Endothelial cell (in vitro differentiated cells): ENCODE measurements at places on chromosomes 6 and 20.

- no peak overlapping the region for H3K4me3 ChIP-seq
- H3K4me1 ChIP-seq = peaks cover 31% of the 10 kb centered on the region
- H3K36me3 ChIP-seq = no peaks in the 10 kb centered on the region
- H3K27ac ChIP-seq = no peak overlapping the region
- H3K27me3 ChIP-seq = peaks cover 2% of the 10 kb centered on the region
Observed at GRCh38 chr6:157614026-157614568, 208.9 kb upstream of the SNX9 start.

DNA sequence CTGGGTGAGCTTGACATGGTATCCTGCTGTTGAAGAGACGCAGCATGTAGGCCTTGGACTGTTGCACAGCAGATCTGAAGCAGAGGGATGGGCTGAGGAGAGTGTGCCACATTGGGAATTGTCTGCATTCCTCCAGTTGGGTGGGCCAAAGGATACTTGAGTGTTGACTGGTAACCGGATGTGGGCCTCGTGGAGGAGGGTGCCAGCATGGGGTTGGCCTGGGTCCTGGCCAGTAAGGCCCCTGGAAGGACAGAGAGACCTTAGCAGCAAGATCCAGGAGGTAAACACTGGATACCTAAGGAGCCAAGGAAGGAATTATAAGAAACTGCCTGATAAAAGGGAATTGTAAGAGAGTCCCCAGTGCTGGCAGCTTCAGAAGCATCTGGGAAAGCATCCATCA lies 76.9 kb downstream of the FIG4 start:
- H3K27ac ChIP-seq = no peak overlapping the region
- H3K4me3 ChIP-seq = no peak overlapping the region
- DNase-seq = no peak
- no peaks in the 10 kb centered on the region for H3K27me3 ChIP-seq
- H3K4me1 ChIP-seq = no peaks in the 10 kb centered on the region

GRCh38 chr6:44278774-44279697 lies 8.8 kb downstream of the TMEM151B start:
- H3K27me3 ChIP-seq = peaks cover 16% of the 10 kb centered on the region
- no peak for DNase-seq
- H3K4me3 ChIP-seq = no peak overlapping the region
- peaks cover 1% of the 10 kb centered on the region for H3K4me1 ChIP-seq
- no peak overlapping the region for H3K27ac ChIP-seq

DNA sequence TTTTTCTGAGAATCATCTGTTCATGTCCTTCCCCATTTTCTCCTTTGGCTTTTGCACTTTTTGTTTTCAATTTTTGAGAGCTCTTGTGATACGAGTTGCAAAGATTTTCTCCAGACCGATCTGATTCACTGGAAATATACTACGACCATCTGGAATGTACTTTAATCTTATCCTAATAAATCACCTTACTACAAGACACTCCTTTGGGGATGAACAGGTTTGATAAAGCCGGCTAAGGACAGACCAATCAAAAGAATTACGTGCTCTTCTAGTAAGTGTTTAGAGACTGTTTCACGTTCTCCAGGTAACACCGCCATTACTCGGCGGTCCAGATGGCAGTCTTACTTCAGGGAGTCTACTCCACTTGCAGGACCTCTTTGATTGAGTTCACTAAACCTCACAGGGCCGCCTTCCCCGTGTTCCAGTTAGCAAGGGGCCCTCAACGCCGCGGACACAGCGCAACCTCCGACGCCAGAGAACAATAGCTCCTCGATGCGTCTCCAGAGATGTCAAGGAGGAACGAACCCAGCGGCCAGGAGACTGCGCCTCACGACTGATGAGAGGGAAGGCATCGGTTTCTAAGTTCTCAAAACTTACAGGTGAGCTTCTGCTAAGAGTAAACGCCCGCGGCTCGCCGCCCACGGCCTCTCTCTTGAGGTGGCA lies 920 bp upstream of the WTAP start:
- peak overlapping the region; percentile 96 for H3K4me3 ChIP-seq
- peak overlapping the region; percentile 99 for H3K27ac ChIP-seq
- peaks cover 19% of the 10 kb centered on the region for H3K4me1 ChIP-seq
- H3K36me3 ChIP-seq = peaks cover 21% of the 10 kb centered on the region

- H3K27ac ChIP-seq = no peak overlapping the region
- H3K4me1 ChIP-seq = peaks cover 9% of the 10 kb centered on the region
- H3K4me3 ChIP-seq = no peak overlapping the region
- peak; percentile 61 for DNase-seq
- no peaks in the 10 kb centered on the region for H3K36me3 ChIP-seq
- H3K27me3 ChIP-seq = peaks cover 25% of the 10 kb centered on the region
Observed at GRCh38 chr6:149934249-149935156, 7.3 kb upstream of the ULBP2 start.

DNA sequence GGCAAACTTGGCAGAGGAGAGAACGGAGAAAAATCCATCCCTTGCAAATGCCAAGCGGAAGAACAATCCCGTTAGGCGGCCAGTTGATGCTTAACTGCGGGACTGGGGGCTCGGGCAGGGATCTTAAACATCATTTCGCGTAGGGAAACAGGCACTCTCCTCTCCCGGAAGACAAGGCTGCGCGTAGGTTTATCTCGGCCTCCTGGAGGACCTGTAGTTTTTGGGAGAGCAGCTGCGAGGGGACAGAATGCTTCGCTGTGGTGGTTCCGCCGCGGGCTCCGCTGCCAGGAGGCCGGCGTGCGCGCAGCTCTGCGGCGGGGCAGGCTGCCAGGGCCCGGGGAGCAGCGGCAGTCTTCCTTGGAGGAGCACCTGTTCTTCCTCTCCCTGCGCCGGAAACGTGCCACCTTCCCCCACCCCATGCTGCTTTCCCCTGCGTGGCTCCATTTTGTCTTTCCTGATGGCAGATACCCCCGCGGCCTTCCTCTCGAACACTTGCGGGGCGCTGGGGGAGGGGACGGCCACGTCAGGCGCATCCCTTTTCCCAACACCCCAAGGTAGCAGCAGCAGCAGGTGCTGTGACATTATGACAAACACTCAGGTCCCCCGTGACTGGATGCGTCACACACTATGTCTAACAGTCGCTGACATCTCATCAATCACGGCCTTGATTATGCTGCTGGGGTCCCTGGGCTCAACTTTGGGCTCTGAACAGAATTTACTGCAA lies 230.7 kb upstream of the BTBD3 start:
- H3K27ac ChIP-seq = no peak overlapping the region
- no peaks in the 10 kb centered on the region for H3K36me3 ChIP-seq
- peak; percentile 26 for DNase-seq
- peak overlapping the region; percentile 49 for H3K4me3 ChIP-seq
- H3K27me3 ChIP-seq = no peaks in the 10 kb centered on the region
- H3K4me1 ChIP-seq = peaks cover 13% of the 10 kb centered on the region

DNA sequence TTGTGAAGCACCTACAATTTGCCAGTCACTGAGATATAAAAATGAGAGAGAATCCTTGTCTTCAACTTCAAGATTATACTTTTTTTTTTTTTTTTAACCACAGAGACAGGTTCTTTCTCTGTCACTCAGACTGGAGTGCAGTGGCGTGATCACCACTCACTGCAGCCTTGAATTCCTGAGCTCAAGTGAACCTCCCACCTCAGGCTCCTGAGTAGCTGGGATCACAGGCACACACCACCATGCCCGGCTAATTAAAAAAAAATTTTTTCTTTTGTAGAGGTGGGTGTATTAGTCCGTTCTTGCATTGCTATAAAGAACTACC lies 51.6 kb upstream of the PMEPA1 start:
- no peaks in the 10 kb centered on the region for H3K4me1 ChIP-seq
- H3K4me3 ChIP-seq = no peak overlapping the region
- DNase-seq = no peak

DNA sequence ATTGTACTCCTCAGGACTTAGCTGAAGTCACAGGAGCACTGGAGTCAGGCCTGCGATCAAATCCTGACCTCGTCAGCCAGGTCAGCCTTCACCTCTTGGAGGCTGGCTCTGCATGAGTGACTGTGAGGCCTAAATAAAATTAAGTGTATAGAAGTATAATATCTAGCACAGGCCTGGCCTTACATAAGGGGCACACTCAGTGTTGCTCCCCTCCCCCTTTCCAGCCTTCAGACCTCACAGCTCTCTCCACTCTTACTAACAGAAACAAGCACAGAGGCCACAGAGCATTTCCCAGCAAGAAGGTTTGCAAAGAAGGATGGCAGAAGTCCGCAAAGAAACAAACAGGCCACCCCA lies 84.8 kb downstream of the TRERF1 start:
- peaks cover 13% of the 10 kb centered on the region for H3K4me1 ChIP-seq
- no peak for DNase-seq
- H3K36me3 ChIP-seq = peaks cover 10% of the 10 kb centered on the region
- H3K27ac ChIP-seq = no peak overlapping the region

DNA sequence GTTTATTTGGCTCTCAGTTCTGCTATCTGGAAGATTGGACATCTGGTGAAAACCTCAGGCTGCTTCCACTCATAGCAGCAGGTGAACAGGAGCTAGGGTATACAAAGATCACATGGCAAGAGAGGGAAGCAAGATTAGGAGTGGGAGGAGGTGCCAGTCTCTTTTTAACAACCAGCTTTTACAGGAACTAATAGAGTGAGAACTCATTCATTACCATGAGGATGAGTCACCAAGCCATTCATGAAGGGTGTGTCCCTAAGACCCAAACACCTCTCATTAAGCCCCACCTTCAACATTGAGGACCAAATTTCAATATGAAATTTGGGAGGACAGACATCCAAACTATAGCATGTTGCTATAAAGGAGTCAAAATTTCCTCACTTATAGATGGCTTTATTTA lies 85.4 kb upstream of the HCRTR2 start:
- no peaks in the 10 kb centered on the region for H3K27me3 ChIP-seq
- H3K4me1 ChIP-seq = no peaks in the 10 kb centered on the region
- no peak overlapping the region for H3K27ac ChIP-seq
- no peak for DNase-seq
- no peaks in the 10 kb centered on the region for H3K36me3 ChIP-seq

GRCh38 chr6:107330168-107330567 lies 129.2 kb downstream of the PDSS2 start:
- no peak overlapping the region for H3K4me3 ChIP-seq
- H3K27me3 ChIP-seq = no peaks in the 10 kb centered on the region
- DNase-seq = no peak
- no peaks in the 10 kb centered on the region for H3K4me1 ChIP-seq
- H3K27ac ChIP-seq = no peak overlapping the region

- no peak overlapping the region for H3K4me3 ChIP-seq
- H3K27me3 ChIP-seq = peaks cover 8% of the 10 kb centered on the region
- no peak overlapping the region for H3K27ac ChIP-seq
- H3K4me1 ChIP-seq = peaks cover 59% of the 10 kb centered on the region
- peaks cover 26% of the 10 kb centered on the region for H3K36me3 ChIP-seq
Observed at GRCh38 chr6:7219310-7219709, 93.7 kb downstream of the SSR1 start.

GRCh38 chr6:36032261-36032660 lies 4.7 kb downstream of the MAPK14 start:
- H3K27me3 ChIP-seq = no peaks in the 10 kb centered on the region
- no peak for DNase-seq
- H3K36me3 ChIP-seq = peaks cover 9% of the 10 kb centered on the region
- peaks cover 35% of the 10 kb centered on the region for H3K4me1 ChIP-seq
- H3K4me3 ChIP-seq = peak overlapping the region; percentile 64

DNA sequence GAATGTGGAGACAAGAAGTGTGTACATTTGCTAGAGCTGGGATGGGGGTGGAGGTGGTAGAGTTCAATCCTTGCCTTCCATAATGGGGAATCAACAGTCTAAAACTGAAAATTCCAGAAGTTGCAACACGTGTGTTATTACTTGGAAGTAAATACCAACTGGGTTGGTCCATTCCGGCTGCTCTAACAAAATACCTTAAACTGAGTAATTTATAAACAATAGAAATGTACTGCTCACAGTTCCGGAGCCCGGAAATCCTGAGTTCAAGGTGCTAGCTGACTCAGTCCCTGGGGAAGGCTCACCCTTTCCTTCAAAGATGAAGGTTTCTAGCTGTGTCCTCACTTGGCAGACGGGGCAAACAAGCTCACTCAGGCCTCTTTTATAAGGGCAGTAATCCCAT lies 59.0 kb downstream of the RIN2 start:
- H3K36me3 ChIP-seq = peaks cover 6% of the 10 kb centered on the region

DNA sequence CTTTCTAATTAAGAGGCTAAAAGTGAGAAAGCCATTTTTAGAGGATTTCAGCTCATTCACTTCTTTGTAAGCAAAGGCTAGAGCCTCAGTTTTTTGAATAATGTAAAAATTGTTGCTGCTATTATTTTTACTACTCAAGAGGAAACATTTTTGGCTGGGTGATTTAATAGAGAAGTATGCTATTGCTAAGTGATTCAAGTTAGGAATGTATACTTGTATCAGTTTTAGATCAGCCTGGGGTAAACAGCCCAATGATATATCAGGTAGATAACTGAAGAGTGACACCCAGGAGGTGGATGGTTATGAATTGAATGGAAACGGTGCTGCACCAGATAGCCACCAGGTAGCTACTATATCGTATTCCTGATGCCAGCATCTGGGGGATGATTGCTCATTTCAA lies 9.2 kb downstream of the QKI start:
- no peak overlapping the region for H3K4me3 ChIP-seq
- H3K36me3 ChIP-seq = no peaks in the 10 kb centered on the region
- no peak for DNase-seq
- H3K27me3 ChIP-seq = no peaks in the 10 kb centered on the region
- H3K27ac ChIP-seq = no peak overlapping the region
- H3K4me1 ChIP-seq = peaks cover 48% of the 10 kb centered on the region

GRCh38 chr6:90110971-90111370 lies 185.7 kb downstream of the BACH2 start:
- H3K36me3 ChIP-seq = peaks cover 5% of the 10 kb centered on the region
- no peak for DNase-seq
- H3K27ac ChIP-seq = no peak overlapping the region
- H3K4me3 ChIP-seq = no peak overlapping the region
- no peaks in the 10 kb centered on the region for H3K4me1 ChIP-seq
- H3K27me3 ChIP-seq = no peaks in the 10 kb centered on the region

DNA sequence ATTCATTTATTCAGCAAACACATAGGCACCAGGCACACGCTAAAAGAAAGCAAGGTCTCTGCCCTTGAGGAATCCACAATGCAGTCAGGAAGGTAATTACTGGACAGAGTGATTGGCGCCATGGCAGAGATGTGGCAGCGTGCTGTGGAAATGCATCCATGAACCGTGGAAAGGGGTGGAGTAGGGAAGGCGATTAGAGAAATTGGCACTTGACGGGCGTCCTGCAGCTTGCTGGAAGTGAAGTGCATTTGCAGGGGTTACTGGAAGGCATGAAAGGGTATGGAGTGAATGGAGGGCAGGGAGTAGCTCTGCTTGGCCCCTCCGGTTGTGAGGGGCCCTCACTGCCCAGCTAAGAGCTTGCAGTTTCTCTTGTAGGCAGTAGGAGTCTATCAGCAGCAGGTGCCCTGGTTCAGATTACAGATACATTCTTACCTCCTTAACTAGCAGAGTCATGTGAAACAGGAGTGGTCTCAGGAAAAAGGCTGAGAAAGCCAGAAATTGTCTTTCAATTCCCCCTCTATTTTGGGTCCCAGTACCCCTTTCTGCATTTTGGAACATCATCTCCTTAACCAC lies 122.5 kb upstream of the TIAM2 start:
- no peak for DNase-seq
- H3K4me1 ChIP-seq = peaks cover 3% of the 10 kb centered on the region
- no peak overlapping the region for H3K27ac ChIP-seq

DNA sequence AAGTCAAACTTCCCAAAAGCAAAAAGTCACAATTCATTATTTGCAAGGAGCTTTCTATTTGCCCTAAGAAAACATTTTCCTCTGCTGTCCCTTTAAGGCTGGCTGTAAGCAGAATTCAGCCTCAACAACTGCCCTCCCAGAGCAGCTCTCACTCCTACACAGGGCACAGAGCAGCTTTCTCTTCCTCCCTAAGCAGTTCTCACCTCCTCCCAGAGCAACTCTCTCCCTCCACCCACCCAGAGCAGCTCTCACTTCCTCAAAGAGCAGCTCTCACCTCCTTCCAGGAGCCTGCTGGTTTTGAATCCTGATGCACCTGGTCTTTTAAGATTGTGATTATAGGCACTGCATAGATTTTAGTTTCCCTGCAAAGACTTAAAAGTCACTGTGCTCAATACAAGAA lies 120.6 kb upstream of the TMEM181 start:
- peaks cover 18% of the 10 kb centered on the region for H3K36me3 ChIP-seq
- peaks cover 10% of the 10 kb centered on the region for H3K27me3 ChIP-seq
- H3K4me3 ChIP-seq = no peak overlapping the region
